NCI-H510A treated with DMSO at 0.1 percent for 48 hours (cell line): ENCODE measurements at places on chromosomes 4 and X.

GRCh38 chrX:136438192-136438591 lies 49.6 kb upstream of the BRS3 start:
- no peak for DNase-seq

- DNase-seq = no peak
These were observed 68.3 kb upstream of the ATOH1 start for GRCh38 chr4:93760284-93760683.

- no peak for DNase-seq
These were observed 29.9 kb downstream of the UPRT start for GRCh38 chrX:75303795-75304194.

DNA sequence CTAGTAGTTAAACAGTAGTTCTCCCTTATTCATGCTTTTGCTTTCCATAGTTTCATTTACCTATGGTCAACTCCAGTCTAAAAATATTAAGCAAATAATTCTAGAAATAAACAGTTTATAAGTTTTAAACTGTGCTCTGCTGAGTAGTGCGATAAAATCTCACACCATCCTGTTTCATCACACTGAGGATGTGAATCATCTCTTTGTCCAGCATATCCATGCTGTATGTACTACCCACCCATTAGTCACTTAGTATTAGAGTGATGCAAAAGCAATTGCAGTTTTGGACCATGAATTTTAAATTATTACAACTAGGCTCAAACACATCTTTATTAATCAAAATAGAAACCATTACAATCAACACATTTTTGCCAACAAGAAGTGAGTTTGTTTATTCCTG lies 187.4 kb downstream of the TEX13C start:
- no peak for DNase-seq

DNA sequence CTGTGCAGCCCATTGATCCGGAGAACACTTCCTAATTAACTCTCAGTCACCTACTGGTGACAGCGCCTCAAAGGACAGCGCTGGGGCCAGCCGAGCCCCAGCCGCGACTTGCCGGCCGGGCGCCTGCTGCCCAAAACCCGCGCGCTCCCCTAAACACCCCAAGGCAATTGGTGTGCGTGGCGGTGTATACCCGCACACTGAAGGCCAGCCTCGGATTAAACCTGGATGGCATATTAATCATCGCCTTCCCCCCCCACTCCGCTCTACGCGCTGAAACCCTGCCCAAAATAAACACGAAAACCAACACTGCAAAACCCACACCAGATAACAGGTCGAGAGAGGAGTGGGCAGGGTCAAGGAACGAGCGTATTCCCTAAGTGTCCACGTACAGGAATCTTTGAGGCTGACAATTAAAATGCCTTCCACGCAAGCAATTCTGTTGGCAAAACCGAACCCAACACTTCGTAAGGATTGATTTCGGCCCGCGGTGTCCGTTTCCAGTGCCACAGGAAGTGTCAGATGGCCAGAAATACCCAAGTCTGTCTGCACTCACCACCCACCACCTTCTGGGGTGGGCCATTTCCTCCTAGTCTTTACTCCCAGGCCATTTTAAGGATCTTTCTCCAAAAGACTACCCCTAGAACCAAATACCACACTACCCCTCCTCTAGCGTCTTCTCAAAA lies 2.7 kb downstream of the BCOR start:
- no peak for DNase-seq

GRCh38 chr4:21688596-21689265 lies 259.8 kb downstream of the KCNIP4 start:
- no peak for DNase-seq
